ENCODE measurements at places on chromosomes 3 and 15.

DNA sequence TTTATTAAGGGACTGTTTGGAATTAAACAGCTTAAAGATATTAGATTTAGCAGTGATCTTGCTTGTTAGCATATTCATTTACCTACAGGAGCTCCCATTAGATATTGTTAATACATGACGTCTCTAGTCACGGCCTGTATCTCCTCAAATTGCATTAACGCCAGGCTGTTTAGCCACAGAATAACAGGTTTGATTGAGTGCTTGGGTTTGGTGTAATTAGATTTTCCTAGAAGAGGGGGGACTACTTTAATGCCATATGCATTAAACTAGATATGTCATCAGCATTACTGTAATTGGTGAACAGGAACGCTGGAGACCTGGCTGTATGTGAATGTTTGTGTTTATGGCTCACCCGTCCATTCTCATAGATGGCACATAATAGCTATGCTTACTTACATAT, 841.4 kb upstream of the NR2F2 start:
- DNase-seq = no peak

DNA sequence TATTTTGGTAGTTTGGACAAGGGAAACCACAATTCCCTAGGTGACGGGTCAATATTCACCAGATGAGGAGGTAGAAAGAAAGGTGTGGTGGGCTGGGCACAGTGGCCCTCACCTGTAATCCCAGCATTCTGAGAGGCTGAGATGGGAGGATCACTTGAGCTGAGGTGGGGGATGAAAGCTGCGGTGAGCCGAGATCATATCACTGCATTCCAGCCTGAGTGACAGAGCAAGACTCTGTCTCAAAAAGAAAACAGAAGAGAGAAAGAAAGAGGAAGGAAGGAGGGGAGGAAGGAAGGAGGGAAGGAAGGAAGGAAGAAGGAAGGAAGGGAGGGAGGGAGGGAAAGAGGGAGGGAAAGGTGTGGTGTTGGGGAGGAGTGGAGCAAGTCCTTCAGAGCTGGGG, 56.1 kb upstream of the RNF7 start:
- no peak for DNase-seq

DNA sequence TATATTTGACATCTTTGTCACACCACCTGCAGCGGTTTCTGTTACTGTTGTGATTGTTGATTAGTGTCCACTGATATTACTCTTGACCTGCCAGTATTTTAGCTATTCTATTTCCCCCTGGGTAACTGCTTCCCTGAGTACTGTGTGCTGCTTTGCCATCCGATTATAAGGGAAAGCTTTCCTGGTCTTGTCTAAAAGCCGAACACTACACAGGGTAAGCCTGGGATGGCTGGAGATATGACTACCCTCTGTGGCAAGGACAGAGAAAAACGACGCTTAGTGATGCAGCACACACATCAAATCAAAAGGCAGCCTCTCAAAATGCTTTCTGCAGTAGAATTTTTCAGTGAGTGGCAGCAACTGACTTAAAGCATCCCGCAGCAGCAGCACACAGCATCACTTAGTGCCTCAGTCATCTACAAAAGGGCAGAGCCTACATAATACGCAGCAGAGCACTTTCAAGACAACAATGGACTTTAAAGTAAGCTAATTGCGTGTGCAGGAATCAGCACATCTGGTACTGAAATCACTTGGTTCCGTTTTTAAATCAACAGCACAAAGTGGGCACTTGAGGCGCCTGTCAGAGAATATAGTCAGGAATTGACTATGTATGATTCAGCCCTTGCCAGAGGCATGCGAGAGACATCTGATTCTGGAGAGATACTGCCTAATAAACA, 656.3 kb upstream of the TGFBR2 start:
- no peak for DNase-seq

DNA sequence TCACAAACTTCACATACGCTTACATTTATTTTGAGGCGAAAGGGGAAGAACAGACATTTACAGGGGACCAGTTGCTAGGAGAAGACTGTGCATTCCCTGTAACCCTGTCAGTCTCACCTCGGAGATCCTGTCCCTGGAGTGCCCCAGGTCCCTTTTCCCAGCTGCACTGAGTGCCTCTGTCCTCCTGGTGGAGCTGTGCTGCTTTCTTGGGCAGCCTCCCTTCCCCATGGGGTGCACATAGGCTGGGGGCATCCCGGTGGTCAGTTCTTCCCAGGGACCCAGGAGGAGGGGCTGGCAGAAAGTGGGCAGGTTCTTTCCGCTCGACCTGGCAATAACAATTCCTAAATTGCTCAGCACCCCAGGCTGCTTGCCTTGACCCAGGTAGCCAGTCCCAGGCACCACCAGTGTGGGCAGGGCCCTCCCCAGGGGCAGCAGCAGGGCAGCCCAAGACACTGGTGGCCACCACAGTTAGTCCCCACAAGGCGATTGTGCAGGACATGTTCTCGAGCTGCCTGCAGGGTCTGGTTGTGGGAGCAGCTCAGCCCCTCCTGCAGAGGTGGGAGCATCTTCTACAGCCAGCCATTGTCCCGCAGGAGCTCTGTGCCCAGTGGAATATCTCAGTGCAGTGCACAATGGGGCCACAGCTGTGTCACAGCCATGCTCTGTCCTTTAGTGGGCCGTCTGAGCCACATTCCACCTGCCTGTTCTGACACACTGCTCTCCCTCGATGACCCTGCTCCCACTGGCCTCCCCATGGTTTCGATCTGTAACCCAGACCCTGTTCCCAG, 36.3 kb downstream of the APBA2 start:
- no peak for DNase-seq

- no peak for DNase-seq
These were observed 207.0 kb upstream of the NSMCE3 start for GRCh38 chr15:29476503-29477080.

- DNase-seq = no peak
These were observed 93.6 kb downstream of the PLCL2 start for GRCh38 chr3:16978234-16978920.

DNA sequence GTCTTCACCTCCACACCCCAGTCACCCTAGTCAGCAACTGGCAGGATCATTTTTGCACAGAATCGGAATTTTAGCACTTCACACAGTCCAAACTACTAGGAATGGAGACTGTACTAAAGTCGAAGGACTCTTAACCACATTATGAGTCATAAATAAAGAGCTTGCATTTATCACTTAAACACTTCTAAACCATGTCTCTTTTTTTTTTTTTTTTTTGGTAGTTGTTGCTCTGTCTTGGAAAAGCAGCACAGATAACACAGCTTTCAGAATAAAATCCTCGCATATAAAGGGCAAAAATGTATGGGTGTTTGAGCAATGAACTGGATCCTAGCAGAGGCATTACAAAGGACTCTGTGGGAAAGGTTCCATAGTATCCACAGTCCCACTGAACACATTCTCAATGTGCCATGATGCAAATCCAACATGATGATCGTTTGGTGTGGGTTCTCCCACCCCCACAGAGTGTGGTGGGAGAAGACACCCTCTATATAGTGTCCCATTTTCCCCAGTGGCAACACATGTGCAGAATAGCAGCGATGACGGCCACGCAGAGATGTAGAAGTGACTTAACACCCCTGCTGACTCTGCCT, 47.1 kb downstream of the FOXP1 start:
- DNase-seq = no peak

GRCh38 chr15:67922971-67923945, 83.4 kb upstream of the RNU6-1 start:
- no peak for DNase-seq

- DNase-seq = no peak
These were observed 71.7 kb downstream of the P3H2 start for GRCh38 chr3:190048932-190049441.

GRCh38 chr3:46092702-46093080, 65.4 kb upstream of the XCR1 start:
- no peak for DNase-seq

DNA sequence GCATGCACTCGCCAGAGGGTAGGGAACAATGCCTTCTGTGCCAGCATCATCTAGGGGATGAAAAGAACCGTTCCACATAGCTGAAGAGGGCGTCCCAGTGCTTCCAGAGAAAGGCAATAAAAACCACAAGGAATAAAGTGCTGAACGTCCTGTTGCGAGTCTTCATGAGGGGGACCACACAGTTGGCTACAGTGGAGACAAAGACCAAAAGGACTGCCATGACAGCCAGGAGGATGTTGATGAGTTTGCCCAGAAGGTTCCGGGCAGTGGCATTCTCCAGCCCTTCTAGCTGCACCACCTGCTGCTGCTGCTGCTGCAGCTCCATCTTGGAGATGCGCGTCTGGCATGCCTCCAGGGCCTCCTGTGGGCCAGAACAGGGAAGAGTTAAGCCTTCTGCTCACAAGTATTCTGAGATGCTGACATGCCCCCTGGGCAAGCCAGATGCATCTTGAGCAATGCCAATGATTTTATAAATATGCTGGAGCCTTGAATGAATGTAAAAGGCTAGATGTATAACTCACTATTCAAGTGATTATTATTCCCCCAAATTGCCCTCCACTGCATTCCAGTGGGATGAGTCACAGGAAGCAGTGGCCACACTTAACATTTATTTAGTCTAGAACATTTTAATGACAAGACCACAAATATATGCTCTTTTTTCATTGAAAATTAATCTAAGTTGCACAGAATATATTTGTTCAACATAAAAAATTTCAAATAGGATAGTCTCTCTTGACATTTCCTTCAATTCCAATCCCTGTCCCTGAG, 45.1 kb upstream of the PLXND1 start:
- DNase-seq = no peak

- DNase-seq = no peak
These were observed 476.9 kb downstream of the ZNF385D start for GRCh38 chr3:21274079-21274571.

DNA sequence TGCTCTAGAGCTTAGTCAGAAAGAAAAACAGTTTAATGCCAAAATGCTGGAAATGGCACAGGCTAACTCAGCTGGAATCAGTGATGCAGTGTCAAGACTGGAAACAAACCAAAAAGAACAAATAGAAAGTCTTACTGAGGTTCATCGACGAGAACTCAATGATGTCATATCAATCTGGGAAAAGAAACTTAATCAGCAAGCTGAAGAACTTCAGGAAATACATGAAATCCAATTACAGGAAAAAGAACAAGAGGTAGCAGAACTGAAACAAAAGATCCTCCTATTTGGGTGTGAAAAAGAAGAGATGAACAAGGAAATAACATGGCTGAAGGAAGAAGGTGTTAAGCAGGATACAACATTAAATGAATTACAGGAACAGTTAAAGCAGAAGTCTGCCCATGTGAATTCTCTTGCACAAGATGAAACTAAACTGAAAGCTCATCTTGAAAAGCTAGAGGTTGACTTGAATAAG, 150.5 kb upstream of the LRRFIP2 start:
- DNase-seq = no peak

GRCh38 chr3:8648909-8649741, 4.5 kb upstream of the SSUH2 start:
- DNase-seq = no peak

GRCh38 chr3:118801899-118802298, 232.7 kb downstream of the IGSF11 start:
- no peak for DNase-seq
